ENCODE measurements at places on chromosomes 4 and X.

DNA sequence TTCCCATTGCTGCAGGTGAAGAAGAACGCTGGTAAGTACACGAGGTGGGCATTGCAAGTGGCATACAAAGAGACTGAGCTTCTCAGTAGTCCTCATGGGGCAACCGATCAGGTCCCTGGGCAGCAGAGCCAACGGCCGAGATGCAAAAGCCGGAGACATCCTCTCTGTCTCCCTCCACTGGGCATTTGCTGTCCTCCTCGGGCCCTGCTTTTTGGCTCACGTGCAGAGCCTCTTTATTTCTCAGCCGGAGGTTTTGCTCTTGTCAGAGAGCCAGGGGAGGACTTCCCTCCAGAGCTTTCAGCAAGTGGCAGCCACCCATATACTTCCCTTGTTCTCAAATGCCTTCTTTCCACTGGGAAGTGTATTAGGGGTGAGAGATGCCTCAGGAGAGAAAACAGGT lies 18.0 kb downstream of the STARD8 start:
- no peak for DNase-seq

DNA sequence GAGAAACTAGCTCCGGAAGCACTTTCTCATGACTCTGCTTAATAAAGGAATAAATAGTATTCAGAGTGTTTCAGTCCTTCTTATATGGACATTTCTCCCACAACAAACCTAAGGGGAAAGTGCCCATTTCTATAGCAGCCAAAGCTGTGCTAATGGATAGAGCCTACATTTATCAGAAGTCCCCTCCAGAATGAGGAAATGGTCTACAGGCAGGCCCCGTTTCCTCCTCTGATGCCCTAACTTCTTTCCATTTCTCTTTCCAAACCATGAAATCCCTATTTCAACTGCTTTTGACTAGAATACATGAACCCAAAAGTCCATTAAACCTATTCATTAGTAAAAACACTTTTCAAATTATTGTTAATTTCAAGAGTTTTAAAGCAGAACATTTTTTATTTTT lies 4.5 kb downstream of the ACSL1 start:
- no peak for DNase-seq

- DNase-seq, result no peak
Observed at GRCh38 chrX:13940671-13941070, 89.0 kb downstream of the GEMIN8 start.

GRCh38 chr4:88775529-88775928 lies 77.9 kb upstream of the NAP1L5 start:
- DNase-seq, result no peak

DNA sequence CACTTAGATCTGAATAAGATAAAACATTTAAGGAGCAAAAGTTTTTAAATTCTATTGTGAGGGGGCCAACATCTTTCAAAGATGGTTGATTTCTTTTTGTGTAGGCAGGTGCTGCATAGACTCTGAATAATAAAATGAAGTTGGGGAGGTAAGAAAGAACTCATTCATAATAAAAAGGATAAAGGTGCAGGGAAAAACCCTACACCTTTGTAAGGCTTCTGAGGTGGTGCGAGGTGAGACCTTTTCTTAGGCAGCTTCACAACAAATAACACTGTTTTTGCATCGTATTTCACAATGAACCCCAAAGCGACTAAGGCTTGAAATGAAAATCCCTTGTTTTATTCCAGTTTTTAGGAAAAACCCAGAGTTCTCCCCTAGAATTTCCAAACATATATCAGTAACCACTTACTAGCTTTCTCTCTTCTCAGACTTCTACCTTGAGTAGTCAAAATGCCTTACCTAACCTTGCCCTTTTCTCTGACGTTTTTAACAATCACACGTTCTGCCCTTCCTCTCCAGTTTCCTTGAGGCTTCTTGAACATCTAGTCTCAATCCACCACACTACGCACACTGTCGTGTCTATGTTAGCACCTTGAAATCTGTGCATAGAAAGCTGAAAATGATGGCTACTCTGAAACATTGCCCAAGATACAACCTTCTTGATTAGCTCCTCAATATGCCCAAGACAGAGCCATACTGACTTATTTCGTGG lies 30.2 kb downstream of the MAML3 start:
- no peak for DNase-seq
